Right forelimb (tissue), 1 donor: ENCODE measurements at places on chromosomes 7 and 10.

- no peak for DNase-seq
These were observed 162.5 kb downstream of the MAD1L1 start for GRCh38 chr7:2070151-2070763.

DNA sequence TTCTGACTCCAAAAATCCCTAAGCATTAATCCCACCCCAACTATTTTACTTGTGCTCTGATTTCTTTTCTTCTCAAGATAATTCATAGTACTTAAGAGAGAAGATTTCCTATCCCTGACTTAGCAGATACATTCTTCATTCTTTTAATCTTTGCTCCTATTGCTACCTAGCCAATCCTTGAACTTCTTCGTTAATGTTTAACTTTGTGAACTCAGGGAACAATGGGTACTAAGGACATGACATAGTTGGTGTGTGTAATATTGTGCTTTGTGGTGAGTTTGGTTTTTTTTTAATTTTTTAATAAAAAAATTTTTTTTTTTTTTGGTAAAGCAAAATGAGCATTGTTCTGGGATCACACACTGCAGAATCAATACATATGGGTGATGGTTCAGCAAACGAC is 166.2 kb downstream of the CHCHD3 start:
- no peak for DNase-seq

DNA sequence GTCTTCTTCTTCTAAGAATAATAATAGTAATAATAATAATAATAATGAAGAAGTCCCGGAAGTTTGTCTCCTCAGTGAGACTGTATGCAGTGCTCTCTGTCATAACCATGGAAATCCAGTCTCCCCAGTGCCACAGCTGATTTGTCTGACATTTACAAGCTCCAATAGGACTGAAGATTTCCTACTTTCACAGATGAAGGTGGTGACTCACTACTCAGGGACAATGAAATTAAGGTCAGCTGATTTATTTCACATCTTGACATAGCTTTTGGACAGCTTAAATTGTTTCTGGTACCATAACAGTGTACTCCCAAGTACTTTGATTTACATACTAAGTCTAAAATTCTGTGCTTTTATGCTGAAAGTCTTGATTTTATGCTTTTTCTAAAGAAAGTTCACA is 6.9 kb downstream of the CELF2 start:
- no peak for DNase-seq

DNA sequence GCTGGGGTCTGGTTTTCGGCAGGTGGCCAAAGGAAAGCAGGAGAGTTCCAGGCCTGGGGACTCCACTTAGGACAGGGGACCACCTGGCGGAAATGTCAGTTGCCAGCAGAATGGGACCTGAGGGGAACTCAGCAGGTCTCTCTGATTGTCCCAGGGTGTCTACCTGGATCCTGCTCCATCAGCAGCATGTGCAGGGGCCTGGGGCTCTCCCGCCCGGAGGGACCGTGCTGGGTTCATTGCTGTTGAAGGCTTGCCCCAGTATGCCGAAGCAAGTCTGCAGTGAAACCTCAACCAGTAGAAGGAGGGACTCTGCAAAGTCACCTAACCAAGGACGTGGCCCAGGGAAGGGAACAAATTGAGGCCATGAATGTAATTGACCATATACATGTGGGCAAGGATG is 506.5 kb upstream of the MKI67 start:
- DNase-seq = no peak

- no peak for DNase-seq
These were observed 68.9 kb downstream of the MYOF start for GRCh38 chr10:93413252-93413689.

GRCh38 chr7:26858241-26858715 is 6.1 kb downstream of the SKAP2 start:
- no peak for DNase-seq

DNA sequence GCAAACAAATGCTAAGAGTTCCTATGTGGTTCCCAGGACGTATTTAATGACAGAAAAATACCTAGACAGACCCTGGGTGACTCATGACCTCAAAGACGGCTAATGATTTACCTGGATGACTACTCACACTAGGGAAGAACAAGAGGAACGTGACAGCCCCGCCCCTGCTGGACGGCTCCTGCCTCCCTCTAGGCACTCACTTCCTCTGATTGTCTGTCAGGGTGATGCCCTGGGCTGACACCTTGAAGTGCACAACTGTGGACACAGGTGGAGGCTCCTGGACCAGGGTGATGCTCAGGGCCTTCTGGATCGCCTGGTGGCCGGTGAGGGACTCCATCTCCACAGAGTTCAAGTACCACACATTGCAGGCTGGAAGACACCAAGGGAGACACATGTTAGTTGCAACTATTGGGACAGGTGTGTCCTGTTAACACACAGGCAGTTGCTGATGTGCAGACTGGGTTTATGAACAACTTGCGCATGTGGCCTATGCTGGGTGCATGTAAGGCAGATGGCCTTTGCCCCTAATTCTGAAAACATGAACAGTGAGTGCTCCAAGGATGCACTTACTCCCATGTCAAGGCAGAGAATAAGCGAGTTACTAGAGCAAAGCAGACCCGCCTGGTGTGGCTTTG is 298.3 kb downstream of the TNS3 start:
- no peak for DNase-seq
